ENCODE measurements at places on chromosomes 2 and 18.

DNA sequence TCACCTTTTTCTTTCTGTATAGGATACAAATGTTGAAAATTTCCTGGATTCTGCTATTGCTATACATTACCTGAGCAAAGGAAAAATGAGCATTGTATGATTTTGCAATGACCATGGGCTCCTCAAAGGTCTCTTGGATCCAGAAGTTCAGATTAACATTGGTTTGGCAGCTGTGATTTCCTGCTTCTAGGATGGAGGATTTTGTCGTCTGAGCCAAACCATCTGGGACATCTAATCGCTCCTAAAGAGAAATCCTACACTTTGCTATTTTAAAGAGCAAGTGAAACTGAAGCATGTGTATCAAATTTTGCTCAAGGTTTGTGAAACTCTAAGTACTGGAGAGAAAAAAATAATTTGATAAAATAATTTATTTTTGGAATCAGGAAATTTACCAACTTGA lies 115.1 kb upstream of the ST6GAL2 start:
- DNase-seq: no peak

DNA sequence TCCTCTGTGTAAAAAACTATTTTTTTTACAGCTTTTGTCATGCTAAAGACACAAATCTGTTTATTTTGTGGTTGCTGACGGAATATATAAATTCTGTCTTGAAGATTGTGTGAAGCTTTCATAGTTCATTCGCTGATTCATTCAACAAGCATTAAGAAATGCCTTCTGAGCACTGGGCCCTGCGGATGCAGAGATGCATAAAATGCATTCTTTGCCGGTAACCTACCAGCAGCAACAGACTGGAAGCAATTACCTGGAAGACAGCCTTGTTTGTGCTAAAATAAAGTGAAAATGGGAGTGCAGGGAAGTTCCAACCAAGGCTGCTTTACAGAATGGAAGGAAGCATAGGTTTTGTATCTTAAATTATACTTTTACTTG lies 119.7 kb downstream of the PMAIP1 start:
- no peak for DNase-seq

DNA sequence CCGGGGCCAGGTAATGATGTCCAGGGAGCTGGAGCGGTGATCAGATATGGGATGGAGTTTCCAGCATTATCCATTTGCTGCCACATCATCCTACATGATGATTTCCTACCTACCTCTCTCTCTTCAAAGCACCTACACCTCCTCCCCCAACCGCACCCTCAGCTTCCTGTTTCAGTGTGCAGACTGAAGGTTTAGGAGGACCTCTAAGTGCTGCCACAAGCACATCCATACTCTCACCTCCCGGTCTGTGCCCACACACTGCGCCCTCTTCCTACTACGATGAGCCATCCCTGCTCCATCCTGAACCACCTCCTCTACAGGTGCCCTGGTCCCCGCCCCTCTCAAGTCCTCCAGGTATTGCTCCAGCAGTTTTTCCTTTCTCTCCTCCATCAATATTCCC lies 123.7 kb downstream of the ALPK2 start:
- DNase-seq: no peak

- no peak for DNase-seq
These were observed 19.7 kb downstream of the MIB1 start for GRCh38 chr18:21760321-21760720.

DNA sequence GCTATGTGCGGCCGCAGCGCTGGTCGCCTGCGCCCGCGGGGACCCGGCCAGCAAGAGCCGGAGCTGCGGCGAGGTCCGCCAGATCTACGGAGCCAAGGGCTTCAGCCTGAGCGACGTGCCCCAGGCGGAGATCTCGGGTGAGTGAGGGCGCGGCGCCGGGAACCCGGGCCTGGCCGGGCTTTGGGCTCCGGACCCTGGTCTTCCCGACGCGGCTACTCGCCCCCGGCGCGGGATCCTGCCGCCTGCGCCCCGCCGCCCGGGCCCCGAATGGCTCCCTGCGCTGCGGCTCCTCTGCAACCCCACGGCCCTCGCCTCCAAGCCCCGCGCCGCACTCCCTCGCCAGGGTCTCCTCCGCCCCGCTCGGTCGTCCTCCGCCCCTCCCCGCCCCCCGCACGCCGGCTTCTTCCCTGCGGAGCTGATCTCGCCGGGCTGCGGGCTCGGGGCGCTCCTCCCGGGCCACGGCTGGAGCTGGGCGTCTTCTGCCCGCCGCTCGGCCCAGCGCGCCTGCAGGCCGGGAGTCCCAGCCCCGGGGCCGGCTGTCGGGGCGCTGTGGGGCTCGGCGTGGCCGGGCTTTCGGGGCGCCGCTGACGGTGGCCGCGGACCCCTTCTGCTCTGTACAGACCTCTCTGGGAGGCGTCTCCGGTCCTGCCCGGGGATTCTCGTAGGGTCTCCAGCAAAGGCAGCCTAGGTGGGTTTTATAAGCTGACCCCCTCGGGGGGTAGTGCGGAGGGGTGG lies 652 bp downstream of the GPC1 start:
- peak; percentile 8 for DNase-seq

DNA sequence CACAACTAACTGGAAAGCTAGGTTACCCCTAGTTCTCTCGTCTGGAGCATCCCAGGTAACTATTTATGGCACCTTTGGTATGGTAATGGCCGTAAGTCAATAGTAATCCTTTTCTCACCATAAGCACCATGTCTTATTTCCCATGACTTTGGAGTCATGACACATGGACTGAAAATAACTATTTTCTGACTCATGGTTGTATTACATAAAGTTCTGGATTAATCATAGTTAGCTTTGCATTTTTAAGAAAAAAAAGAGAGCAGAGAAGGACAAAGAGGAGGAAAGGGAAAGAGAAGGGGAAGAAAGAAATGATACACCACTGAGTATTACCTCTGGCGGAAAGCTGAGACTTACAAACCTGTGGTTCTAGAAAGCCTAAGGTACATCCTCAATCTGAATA lies 99.3 kb downstream of the BIN1 start:
- peak; percentile 56 for DNase-seq

- DNase-seq: no peak
These were observed 19.1 kb downstream of the BCL2L11 start for GRCh38 chr2:111139637-111140317.

DNA sequence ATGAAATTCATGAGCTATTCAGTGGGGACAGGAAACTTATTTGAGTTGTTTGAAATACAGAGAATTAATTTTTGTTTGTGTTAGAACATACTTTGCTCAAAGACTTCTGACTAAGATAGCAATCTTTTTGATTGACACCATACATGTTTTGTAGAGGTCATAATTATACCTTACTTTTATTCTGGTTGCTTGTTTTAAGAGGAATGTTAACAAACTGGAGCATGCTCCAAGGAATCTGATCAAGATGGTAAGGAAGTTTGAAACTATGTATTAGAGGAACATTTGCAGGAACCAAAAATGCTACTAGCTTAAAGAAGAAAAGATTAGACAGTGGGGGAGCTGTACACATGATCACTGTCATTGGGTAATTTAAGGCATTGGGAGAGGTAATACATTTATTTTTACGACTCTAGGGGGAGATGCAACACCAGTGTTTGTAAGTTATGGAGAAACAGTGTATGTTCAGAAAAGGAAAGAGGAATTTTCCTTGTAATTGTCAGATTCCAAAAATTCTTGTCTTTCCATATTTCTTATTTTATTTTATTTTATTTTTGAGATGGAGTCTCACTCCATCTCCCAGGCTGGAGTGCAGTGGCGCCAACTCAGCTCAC lies 8.0 kb downstream of the AGFG1 start:
- DNase-seq: peak; percentile 56

DNA sequence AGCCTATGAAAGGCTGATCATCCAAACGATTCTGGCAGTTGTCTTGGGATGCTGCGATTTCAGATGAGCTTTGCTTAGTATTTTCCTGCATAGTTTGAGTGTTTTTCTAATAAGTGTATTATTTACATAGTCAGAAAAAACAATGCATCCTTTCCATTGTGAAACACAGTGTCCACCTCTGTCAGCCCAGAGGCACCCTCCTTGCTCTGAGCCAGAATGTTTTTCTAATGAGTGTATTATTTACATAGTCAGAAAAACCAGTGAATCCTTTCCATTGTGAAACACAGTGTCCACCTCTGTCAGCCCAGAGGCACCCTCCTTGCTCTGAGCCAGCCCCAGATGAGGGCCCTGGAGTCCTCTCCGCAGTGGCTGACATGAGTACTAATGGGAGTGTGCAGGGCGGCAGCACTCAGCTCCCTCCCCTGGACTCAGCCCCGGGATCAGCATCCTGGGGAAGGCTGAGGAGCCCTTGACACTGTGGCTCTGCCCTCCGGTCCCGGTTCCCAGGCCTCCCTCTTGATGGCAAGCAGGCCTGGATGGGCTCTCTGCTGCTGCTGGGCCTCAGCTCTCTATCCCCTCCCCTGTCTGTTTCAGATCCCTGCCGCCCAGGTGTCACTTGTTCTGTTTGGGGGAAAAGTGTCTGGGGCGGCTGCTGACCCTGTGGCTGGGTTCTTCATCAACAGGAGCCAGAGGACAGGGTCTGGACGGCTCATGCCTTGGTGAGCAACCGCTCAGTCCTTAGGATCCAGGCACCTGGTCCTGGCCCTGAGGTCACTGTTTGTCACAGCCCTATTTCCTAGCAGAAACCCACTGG lies 5.9 kb downstream of the MFSD2B start:
- no peak for DNase-seq

GRCh38 chr2:201642086-201642578 lies 1.2 kb downstream of the TMEM237 start:
- no peak for DNase-seq

DNA sequence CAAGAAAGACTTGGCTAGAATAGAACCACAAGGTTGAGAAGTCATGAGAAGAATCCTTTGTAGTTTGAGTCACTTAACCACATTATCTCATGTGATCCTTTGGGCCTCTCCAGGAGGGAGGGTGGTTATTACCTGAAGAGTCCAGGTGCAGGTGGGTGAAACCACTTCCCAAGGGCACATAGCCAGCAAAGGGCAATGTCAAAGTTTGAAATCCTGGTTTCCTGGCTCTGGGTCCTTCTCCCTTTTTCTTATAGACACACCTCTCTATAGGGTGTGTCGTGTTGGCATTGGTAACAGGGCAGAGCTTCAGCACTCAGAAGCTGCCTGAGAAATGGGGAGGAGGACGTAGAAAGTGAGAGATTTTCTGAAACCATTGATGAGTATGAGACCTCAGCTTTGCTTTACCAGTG lies 137.9 kb downstream of the MGAT5 start:
- DNase-seq: no peak

DNA sequence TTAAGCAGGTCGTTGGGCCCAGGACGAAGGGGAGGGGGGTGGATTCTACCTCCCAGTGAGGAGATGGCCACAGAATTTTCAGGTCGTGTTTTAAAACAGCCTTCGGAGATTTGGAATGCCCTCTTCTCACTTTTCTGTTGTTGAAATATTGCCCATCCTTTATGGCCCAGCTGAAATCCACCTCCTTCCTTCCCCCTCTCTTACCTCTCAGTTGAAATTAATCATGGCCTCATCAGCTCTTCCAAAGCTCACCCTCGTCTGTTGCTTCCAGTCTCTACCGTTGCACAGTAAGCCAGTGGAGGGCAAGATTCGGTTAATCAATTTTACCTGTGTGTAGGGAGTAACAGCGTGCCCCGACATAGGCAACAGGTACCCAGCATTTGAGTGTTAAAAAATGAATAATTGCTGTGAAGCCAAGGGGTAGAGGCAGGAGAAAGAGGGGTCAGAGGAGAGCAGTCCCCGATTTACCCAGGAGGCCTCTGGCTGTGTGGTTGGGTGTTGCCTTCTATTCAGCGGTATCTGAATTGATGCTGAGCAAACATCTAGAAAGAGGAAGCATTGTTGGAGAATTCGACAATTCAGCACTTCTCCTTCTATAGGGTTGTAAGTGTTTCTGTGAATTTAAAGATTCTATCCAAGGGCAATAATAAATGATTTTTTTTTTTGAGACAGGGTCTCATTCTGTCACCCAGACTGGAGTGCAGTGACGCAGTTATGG lies 8.6 kb upstream of the PDIA6 start:
- peak; percentile 53 for DNase-seq

GRCh38 chr2:197297266-197297665 lies 13.3 kb downstream of the ANKRD44 start:
- DNase-seq: no peak

GRCh38 chr2:151782378-151783132 lies 45.7 kb downstream of the ARL5A start:
- no peak for DNase-seq

GRCh38 chr2:145777914-145778313 lies 1258.0 kb upstream of the ZEB2 start:
- no peak for DNase-seq

DNA sequence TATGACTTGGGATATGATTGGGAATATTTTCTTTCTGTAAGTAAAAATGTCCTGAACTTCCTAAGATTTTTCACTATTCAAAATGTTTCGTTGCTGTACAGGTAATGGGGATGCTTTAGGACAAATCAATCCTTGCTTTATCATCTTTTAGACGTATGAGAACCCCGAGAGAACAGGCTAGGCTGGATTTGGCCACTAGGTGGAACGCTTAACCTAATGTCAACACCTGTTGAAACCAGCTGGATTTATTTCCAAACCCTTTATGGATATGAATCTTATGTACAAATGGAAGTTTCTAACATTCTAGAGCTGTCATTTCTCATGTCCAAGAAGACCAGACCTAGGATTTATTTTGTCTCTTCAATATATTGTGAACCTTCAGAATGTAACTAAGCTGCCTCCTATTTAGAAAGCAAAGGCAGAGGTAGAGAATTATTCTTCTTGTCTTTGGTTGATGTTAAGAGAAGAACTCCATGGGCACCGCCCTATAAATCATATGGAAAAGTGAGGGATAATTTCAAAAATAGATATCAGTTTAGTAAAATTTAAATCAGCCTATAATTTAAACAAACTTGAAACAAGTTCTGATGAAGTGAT lies 96.7 kb downstream of the PMAIP1 start:
- DNase-seq: peak; percentile 18

DNA sequence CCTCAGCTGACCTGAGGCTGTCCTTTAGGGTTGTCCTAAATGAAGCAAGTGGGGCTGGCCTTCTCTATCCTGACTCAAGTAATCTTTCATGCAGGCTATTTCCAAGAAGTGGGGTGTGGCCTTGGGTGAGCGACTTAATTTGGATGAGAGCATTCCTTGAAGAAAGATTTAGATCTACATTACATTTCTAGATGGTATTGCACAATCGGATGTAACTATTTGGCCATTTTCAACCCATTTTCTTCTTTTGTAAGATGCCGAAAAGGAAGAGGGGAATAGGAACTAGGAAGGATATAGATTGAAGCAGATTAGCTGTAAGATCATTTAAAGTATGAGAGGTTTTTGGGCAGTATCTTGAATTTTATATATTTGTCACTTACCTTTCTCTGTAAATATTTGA lies 746.3 kb downstream of the MBD2 start:
- no peak for DNase-seq

GRCh38 chr2:66982766-66983165 lies 414.4 kb upstream of the ETAA1 start:
- DNase-seq: no peak

All from inflammatory macrophage treated with lipopolysaccharide for 4 hours (primary cell).